ENCODE measurements at places on chromosomes 3 and 15.

- DNase-seq, result no peak
These were observed 12.3 kb upstream of the DNAH1 start for GRCh38 chr3:52303811-52304210.

- no peak for DNase-seq
These were observed 33.6 kb upstream of the MTMR10 start for GRCh38 chr15:31024979-31025378.

- DNase-seq, result no peak
These were observed 494.7 kb upstream of the PROK2 start for GRCh38 chr3:72279631-72280041.

DNA sequence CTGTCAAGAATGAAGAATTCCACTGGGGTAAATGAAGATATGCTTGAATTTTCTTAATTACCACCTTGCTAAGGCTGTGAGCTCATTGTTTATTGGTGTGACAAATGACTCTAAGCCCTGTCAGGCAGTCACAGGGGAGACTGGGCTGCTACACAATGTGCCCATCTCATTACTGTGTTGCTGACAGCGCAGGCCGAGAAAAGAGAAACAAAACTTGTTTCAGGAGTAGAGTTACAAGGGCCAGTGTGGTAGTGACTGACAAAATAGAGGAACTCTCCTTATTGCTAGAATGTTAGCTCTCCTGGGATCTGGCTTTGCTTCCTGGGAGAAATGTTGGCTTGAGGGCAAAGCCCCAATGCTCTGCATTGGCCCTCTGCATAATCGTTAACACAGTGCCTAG, 130.4 kb upstream of the CRBN start:
- DNase-seq, result no peak

DNA sequence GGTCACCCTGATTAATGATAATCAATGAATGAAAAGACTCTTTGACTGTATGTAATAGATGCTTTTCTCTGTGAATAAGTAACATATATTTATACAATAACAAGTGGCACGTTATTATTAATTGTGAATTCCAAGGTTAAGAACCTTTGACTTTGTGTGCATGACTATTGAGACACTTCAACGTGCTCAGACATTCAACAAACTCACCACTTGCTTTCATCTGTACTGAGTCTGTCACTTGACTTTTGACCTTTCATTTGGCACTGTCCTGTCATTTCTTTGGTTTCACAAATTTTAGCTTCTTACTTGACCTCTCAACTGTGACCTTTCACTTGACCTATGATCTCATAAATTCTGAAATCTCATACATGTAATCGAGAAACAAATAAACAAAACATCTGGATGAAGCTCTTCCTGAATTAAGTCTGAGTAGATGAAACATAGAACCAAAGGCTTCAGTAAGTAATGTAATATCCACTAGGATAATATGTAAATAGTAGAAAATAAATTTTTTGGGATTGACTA, 426.8 kb downstream of the MECOM start:
- DNase-seq, result no peak

GRCh38 chr15:69903470-69904469, 193.9 kb downstream of the TLE3 start:
- no peak for DNase-seq

GRCh38 chr3:149777414-149778214, 14.7 kb downstream of the ANKUB1 start:
- DNase-seq, result no peak

DNA sequence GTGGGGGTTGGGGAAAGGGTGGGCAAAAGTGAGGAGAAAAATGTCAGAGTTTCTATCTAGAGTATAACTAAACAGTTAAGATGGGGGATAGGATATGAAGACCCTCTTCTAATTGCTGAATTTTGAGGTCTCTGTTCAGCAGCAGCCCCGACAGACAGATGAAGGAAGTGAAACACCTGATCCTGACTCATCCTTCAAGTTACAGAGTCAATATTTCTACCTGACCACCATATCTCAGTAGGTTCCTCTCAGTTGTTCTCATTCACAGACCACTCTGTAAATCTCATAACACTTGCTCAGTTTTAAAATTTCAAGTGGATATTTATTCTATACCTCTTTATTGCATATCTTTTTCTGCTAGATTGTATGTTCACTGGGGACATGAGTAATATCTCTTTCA, 69.5 kb downstream of the CCDC54 start:
- DNase-seq, result no peak

DNA sequence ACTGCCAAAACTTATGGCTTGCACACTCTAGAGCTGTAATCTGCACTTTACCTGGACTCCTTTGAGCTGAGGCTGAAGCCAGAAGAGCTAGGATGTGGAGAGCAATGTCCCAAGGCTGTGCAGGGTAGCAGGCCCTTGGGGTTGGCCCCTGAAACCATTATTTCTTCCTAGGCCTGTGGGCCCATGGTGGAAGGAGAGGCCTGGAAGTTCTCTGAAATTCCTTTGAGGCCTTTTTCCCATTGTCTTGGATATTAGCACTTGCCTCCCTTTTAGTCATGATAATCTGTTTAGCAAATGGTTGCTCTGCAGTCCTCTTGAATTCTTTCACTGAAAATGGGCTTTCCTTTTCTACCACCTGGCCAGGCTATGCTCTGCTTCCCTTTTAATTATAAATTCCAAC, 102.0 kb upstream of the SGO1 start:
- no peak for DNase-seq

GRCh38 chr3:11717301-11717700, 73.6 kb upstream of the VGLL4 start:
- no peak for DNase-seq

DNA sequence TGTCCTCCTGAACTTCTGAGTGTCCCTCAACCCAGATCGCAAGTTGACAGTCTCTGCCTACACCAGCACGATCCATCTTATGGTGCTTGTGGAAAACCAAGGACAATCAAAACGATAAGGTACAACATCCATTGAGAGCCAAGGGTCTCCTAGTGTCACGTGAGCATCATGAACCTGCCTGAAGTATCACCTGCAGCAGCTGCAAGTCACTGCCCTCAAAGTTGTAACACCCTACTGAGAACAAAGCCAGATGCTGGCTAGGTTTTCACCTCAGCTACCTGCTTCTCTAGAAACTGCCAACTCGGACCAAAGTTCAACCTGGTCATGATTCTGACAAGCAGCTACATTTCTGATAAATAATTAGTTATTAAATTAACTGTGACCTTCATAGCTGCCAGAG, 17.5 kb downstream of the C2CD4B start:
- no peak for DNase-seq

DNA sequence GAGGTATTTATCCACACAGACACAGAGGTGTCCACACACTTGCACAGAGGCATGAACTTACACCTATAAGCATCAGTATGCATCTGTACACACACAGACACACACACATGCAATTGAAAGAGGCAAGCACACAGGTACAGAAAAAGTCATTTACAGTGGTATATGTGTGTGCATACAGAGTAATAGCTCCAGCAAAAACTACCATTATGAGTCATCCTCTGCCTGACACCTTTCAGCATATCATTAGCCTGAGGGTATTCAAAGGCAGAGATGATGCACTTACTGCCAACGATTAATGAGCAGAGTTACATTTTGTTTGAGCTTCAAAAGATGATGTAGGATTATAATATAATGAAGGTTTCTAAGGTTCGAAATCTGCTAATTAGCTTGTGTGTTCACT, 100.3 kb upstream of the TPRG1 start:
- DNase-seq, result no peak

- DNase-seq, result no peak
These were observed 92.2 kb downstream of the KLHL25 start for GRCh38 chr15:85702321-85703101.

DNA sequence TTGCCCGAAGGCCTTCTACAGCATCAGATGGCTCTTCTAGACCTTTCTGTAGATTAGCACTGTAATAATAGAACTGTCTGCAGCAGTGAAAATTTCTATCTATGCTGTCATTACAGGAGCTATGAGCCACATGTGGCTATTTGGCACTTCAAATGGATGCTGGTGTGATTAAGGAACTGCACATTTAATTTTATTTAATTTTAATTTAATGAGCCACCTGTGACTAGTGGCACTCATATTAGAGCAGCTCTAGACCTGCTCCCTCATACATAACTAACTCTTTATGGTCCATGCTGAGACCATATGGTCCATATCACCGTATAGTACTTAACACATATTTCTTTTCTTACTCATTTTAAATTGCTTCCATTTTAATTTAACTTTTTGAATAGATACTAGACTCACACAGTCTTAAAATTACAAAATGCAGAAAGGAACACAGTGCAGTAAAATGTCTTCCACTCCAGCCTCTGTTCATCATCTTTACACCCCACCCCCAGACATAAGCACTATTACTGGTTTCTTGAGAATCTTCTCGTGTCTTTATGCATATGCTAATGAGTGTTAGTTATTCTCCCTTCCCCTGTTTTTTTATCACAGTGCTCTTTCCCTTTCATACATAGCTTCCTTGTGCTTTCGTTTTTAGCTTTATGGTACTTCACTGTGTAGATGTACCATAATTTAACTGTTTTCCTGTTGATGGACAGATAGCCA, 9.6 kb downstream of the LSM3 start:
- no peak for DNase-seq

DNA sequence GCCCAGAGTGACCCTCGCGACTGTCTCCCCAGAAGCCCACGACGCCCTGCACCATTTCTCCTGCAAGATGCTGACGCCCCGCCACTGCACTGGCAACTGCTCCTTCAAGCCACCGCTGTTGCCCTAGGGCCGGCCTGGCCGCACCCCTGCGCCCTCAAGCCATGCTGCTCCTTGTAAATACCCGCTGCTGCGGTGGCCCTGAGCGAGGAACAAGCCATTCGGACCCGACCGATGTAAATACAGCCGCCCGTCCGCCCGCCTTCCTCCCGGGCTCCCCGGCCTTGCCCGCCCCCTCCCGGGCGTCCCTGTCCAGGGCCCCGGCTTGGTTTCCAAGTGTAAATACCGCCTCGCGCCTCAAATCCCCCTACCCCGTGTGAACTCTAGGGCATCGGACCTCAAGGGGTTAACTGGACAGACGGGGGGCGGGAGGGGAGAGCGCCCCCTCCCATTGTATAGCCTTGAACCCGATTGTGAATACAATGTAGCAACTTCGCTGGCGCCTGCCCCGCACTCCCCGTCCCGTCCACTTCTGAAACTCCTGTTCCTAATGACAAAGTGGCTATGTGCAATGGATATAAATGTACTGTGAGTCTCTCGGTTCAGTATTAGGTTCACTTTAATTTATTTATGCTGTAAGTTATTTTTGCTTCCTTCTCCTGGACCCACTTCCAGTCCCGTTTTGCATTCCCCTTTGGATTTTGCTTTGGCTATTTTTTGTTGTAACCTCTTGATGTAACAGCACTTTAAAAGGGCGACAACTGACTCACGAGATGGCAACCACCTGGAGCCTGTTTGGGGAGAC, 5.9 kb downstream of the RNU6-1 start:
- no peak for DNase-seq

DNA sequence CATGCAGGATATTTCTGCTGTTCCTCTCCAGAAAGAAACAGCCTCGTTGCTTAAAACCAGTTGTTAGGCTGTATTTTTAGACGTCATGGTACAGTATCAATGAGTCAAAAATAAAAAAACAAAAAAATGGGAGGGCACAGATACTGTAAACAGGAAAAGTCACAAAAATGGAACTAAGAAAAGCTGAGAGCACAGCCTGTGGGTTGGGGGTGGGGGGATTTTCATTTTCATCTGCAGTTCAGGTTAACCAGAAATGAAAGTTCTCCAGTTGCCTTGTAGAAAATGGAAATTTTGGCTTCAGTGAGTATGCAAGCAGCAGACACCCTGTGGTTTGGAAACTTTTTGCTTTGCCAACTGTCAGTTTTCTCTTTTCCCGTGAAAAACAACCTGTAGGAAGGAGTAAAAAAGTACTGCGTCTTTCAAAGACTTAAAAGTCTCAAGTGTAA, 59.0 kb downstream of the FRMD4B start:
- no peak for DNase-seq

- no peak for DNase-seq
These were observed 132.7 kb downstream of the GHSR start for GRCh38 chr3:172315401-172316091.

DNA sequence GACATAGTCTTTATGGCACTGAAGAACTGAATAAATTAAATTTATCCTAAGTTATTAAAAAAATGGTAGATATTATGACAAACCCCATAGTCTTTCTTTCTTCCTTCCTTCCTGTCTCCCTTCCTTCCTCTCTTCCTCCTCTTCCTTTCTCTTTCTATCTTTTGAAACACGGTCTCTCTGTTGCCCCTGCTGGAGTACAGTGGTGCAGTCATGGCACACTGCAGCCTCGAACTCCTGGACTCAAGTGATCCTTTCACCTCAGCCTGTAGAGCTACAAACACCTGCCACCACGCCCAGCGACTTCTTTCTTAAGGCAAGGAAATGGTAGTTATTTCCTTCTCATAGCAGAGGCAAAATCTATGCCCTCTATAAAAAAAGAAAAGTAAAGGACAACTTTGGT, 354.6 kb downstream of the GAP43 start:
- DNase-seq, result no peak

DNA sequence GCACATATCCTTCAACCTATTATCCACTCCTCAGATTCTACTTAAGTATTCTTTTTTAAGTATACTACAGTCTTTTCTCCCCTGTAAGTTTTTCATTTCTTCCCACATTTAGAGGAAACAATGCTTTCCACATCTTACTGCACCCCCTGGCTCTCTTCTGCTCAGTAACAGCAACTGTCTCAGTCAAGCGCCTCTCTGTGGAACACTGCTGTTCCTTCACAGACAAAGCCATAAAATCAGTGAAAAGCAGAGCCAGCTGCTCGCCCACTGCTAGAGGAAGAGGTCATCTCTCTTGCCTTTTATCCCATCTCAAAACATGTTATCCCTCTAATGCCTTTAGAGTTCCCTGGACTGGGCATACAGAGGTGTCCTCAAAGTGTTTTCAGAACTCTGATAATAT, 24.8 kb downstream of the SERP1 start:
- no peak for DNase-seq

DNA sequence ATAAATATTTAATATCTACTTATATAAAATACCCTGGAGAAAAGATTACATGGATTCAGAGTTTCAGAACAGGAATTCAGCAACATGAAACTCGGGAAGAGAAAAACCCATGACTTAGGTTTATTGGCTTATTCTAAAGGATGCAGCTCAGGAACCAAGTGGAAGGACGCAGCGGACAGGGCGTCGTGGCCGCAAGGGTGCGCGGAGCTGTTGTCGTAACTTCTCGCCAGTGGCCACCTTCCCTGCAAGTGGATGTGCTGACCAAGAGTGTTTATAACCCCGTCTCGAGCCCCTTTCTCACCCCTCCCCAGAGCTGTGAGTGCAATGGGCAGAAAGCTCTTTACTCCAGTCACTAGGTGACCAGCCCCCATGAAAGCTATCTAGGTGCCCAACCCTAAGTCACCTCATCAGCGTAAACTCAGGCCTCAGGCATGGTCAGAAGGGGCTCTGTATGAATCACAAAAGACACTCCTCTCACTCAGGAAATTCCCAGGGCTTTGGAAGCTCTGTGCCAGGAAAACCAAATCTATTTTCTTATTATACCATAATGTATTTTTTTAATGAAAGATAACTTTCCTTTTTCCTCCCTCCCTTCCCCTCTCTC, 77.3 kb downstream of the CHRNA7 start:
- DNase-seq, result no peak

GRCh38 chr3:12473511-12473910, 10.8 kb upstream of the TSEN2 start:
- DNase-seq, result no peak

GRCh38 chr3:139339219-139339906, 4.5 kb upstream of the MRPS22 start:
- no peak for DNase-seq

- DNase-seq, result no peak
These were observed 333.1 kb upstream of the RBMS3 start for GRCh38 chr3:28947751-28948150.
